ENCODE measurements at places on chromosomes 13 and 19.

DNA sequence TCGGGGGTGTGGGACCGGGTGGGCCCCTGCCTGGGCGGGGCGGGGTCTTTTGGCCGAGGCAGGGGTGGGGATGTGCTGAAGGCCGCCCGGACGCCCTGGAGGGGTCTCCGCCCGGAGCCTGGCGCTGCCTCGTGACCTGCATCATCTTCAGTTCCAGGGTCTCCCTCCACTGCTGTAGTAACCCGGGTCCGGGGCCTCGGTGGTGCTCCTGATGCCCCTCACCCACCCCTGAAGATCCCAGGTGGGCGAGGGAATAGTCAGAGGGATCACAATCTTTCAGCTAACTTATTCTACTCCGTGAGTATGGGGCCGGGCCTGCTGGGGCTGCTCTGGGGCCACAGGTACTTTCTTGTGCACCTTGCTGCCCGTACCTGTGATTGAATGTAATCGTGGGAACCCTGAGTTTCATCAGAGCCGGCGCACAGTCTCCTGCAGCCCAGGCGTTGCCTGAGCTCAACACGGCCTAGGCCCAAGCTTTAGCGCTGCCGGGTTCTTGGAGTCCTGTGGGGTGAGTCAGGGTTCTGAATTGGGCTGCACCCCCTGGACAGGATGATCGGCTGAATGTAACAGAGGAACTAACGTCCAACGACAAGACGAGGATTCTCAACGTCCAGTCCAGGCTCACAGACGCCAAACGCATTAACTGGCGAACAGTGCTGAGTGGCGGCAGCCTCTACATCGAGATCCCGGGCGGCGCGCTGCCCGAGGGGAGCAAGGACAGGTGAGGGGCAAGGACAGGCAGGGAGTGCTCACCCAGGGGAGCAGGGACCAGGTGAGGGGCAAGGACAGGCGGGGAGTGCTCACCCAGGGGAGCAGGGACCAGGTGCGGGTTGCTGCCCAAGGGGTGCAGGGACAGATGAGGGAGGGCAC is 10.5 kb downstream of the PEAK3 start:
- DNase-seq: no peak

DNA sequence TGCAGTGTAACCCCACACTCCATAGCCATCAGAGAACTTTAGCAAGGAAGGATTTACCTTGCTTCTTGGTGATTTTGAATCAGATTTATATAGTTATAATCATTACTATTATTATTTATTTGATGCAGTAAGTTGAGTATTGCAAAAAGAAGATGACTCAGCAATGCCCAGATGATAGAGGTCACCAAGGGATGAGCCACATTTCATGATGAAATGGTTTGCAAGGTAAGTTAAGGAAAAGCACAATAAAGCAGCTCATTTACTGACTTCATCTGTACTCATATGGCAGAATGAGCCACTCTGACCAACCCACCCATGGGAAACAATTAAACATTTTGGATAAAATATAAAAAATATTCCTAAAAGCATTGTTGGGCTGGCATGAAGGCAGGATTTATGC is 59.1 kb downstream of the AKAP11 start:
- no peak for DNase-seq

GRCh38 chr13:49238621-49239020 is 9.1 kb upstream of the CDADC1 start:
- DNase-seq: no peak

- no peak for DNase-seq
Observed at GRCh38 chr19:17681505-17682125, 6.5 kb downstream of the UNC13A start.

DNA sequence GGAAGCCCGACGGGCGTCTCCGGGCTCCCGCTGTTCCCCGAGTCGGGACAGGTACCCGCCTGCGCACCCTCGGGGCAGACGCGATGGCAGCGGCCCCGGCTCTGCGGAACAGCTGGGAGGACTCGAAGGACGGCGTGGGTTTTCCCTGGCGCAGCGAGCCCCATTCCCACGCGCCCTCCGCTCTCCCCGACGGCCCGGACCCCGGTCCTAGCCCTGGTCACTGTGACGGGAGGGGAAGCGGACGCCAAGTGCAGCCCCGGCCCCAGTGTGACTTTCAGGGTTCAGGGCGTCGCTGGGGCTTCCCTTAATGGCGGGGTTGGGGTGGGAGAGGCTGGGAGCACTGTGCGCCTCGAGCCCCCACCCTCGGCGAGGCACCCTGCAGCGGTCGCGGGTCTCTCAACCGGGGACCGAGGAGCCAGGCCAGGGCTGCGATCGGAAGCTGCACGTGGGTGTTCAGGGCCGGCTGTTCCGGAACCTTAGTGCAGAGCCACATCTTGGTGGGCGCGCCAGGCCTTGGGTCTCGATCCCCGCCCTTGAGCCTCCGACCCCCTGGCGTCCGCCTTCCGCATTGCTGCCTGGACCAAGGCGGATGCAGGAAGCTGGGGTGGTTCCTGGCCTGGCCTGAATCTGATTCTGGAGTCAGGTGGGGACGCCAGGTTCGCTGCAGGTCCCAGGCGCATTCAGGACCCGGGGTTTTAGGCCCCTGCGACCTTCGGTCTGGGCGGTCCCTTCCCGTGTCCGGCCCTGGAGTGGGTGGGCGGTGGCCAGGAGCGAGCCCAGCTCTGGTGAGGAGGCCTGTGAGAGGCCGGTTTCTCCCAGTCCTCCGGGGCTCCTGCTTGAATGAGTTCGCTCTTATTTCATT is 3.5 kb downstream of the LGALS7B start:
- no peak for DNase-seq

- DNase-seq: no peak
Observed at GRCh38 chr19:18401580-18402112, 4.2 kb upstream of the LRRC25 start.
